Cardiac septum (tissue), 1 donor: ENCODE measurements at places on chromosomes 7 and 10. TPM values are rescaled to one million over a fixed set of nuclear protein-coding genes. Genes with fewer than 3 reads are reported as not detected.

DNA sequence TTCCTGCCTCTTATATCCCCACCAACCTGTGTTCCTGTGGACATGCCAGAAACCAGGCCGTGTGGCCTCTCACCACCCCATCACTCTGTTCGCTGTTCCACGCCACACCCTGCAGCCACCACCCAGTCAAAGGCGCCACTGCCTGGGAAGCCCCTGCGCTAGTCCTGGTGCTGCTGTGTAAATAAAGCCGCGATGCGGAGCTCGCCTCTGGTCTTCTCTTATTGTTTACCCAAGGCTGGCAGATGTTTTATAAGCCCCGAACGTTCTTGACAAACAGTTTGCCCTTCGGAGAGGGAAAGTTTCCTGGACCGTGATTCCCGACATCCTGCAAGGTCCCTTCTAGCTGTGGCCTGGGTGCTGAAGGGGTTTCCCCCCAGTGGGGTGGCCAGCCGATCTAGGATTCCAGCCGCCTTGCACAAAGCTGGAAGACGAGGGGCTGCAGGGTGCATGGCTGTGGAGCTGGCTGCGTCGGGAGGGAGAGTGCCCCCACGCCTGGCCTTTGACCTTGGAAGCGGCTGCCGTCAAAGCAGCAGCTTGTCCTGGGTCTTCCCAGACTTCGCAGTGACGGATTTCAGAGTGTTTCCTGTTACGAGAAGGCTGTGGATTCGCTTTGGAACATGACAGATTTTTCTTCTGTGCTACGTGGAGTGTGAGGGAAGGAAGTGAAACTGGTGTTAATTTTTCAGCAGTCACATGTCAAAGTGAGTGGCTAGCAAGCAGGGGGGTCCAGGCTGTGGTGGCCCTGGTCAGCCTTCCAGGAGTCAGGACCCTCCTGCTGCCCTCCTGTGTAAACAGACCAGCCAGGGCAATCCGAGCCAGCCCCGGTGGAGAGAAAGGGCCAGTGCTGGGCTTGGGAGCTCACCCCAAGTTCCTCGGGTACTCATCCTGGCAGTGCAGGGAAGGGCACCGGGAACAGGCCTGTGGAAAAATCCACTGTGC lies 61.6 kb downstream of the LHPP start:
- DNase-seq = no peak

DNA sequence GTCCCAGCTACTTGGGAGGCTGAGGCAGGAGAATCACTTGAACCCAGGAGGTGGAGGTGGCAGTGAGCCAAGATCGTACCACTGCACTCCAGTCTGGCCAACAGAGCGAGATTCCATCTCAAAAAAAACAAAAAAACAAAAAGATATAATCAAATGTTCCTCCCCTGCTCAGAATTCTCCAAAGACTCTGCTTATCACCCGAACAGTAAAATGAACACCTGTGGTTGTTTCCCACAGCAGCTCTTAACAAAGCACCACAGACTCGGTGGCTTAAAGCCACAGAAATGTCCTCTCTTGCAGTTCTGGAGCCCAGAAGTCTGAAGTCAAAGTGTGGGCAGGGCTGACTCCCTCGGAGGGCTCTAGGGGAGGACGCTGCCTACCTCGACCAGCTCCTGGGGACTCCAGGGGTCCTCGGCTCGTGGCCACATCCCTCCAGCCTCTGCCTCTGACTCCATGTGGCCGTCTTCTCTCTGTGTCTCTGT lies 4.1 kb upstream of the INTS1 start:
- no peak for DNase-seq

DNA sequence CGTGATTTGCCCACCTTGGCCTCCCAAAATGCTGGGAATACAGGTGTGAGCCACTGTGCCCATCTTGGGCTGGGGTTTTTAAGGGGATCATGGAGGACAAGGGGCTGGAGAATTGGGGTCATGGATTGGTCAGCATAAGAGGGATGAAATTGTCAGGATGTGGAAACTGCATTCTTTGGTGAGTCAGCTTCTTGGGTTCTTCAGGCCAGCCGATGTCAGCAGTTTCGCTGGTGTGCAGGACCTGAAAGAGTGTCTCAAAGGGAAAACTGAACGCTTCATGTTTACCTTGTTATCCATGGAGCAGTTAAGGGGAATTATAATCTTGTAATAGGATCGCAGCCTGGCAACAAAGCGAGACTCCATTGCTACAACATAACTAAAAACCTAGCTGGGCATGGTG lies 13.0 kb downstream of the GALNT17 start:
- no peak for DNase-seq

DNA sequence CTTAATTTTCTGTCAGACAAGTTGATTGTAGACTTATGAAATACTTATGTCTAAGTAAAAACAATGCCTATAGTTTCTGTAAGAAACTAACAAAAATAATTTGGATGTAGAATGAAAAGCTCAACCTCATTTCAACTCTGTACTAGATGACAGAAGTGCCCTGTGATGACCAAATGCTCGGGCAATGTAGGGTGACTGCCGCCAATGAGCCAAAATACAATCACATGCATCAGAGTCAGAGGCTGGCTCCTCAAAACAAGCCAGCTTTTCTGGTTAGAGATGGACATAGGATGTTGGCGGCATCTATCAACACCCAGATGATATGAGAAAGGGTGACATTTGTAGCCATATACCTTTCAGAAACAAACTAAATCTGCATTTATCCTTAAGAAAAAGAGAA lies 23.9 kb downstream of the LMOD2 start:
- no peak for DNase-seq

Gene GPR141
- total RNA-seq = 0.40 TPM

DNA sequence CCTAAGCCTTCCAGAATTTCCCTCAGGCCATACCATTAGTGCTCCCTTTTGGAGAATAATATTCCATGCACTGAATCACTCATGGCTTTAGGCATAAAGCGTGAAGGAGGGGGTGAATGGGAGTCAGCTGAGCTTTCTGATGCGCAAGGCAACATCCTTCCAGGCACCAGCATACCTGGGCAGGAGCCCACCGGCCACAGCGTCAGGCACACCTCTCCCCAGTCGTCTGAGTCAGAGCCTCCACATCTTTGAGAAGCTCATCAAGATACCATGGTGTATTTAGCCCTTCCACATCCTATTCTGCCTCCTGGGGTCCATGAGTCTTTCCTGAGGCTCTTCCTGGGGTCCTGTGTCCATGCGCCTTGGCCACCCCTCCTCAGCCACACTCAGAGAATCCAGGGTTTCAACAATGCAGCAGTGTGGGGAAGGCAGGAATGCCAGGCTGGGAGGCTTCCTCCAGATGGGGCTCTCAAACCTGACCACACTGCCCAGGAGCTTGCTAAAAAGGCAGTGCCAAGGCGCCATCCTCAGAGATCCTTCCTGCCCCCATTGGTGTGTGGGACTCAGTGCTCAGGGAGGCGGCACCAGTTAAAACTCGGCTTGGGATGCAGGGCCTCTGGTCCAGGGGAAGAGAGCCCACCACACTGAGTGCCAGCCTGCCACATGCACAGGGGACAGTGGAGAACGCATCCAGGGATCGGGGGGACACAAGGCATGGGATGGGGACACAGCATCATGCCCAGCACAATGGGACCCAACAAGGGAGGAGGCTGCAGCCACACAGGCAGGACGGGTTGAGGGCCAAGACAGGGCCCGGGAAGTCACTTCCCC lies 31.6 kb downstream of the RASGEF1A start:
- peak; percentile 68 for DNase-seq

DNA sequence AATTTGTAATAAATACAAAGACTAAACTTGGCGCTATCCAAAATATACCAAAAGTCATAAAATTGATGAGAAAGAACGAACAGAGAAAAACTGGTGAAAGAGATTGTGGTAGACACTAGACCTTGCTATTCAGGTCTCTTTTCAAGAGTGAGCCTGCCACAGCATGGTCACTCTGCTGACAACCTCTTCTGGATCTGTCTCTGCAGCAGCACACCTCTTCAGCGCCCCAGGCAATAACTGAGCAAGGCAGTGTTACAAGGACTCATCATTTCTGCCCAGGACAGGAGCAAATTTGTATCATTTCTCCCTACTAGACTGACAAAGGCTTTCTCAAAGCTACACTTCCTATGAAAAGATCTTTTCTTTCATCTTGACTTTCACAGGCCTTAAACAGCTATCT lies 976.0 kb downstream of the DNAJB9 start:
- DNase-seq = no peak

- no peak for DNase-seq
Measured at GRCh38 chr7:43761938-43762692, 3.6 kb downstream of the BLVRA start.

Gene FAM25A
- total RNA-seq = not detected

GRCh38 chr10:119167041-119167440 lies 1.5 kb upstream of the SFXN4 start:
- no peak for DNase-seq

Gene OR2A1
- total RNA-seq = 0.19 TPM

Gene WEE2
- not detected for total RNA-seq

- no peak for DNase-seq
Measured at GRCh38 chr10:27207350-27207749, 33.2 kb downstream of the ACBD5 start.

DNA sequence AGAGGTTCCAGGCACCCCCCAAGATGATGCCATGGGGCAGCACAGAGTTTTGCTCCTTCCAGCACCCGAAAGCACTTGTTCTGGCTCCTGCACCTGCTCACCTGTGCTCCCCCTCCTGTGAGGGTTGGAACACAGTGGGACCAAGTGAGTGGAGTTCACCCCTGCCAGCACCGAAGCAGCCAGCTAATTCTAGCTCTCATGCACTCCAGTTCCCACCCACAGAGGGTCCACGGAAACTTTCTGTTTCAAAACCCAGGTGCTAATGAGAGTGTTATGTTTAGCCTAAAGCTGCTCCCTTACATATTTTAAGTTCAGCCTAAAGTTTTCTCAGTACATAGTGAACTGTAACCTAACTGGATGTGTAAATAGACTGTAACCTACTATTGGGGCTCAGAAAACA lies 42.6 kb upstream of the SLC35G1 start:
- DNase-seq = no peak

GRCh38 chr10:104077247-104077646 lies 8.4 kb downstream of the COL17A1 start:
- DNase-seq = no peak

- no peak for DNase-seq
Measured at GRCh38 chr7:19665399-19666008, 43.3 kb downstream of the POLR1F start.

Gene EZH2
- total RNA-seq = 1.5 TPM

DNA sequence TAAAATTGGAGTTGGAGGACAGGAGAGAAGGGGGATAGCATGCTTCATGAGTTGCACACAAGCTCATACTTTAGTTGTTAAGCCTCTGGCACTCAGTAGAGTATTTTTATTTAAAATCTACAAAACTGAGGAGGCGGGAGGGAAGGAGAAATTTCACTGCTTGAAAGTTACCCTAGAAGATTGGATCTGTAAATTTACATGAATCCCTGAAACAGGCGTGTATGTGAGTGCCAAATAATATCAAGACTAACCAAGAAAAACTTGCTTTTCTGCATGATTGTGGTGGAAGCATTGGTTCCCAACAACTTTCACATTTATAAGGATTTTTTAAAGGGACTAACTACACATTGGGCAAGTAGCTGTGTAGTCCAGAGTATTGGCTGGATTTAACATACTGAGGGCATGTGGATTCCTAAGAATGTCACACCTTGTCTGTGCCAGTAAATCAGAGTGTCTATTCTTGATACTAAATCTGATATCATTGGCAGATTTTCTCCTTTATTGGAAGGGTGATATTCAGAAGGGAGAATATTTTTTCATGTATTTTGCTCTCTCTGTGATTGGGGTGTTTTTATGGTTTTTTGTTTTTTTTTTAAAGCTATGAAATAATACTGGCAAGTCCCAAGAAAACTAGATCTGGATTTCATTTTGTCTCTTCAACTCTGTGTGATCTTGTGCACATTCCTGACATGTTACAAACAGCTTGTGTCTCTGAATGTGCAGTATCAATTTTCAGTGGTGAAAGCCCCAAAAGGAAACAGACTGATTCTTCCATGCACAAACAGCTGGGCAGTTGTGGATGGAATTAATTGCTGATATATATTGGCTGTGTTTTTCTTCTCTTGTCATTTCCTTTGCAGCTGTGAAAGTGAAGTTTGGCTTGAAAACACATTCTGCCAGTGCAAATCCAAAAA lies 67.2 kb downstream of the ADD3 start:
- no peak for DNase-seq

GRCh38 chr7:55520426-55521140 lies 51.7 kb downstream of the VOPP1 start:
- DNase-seq = no peak

DNA sequence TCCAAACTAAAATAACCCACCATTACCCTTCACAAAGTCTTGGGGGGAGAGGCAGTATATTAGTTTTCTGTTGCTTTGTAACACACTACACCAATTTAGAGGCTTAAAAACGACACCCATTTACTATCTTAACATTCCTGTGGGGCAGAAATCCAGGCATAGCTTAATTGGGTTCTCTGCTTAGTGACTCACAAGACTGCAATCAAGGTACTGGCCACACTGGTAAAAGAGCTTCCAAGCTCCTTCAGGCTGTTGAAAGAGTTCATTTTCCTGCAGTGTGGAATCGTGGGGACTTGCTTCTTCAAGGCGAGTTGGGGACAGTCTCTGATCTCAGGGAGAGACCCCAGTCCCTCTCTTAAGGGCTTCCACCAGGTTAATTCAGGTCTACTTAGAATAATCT lies 139.1 kb downstream of the XPNPEP1 start:
- DNase-seq = no peak
